ENCODE measurements at places on chromosomes 12 and 14.

DNA sequence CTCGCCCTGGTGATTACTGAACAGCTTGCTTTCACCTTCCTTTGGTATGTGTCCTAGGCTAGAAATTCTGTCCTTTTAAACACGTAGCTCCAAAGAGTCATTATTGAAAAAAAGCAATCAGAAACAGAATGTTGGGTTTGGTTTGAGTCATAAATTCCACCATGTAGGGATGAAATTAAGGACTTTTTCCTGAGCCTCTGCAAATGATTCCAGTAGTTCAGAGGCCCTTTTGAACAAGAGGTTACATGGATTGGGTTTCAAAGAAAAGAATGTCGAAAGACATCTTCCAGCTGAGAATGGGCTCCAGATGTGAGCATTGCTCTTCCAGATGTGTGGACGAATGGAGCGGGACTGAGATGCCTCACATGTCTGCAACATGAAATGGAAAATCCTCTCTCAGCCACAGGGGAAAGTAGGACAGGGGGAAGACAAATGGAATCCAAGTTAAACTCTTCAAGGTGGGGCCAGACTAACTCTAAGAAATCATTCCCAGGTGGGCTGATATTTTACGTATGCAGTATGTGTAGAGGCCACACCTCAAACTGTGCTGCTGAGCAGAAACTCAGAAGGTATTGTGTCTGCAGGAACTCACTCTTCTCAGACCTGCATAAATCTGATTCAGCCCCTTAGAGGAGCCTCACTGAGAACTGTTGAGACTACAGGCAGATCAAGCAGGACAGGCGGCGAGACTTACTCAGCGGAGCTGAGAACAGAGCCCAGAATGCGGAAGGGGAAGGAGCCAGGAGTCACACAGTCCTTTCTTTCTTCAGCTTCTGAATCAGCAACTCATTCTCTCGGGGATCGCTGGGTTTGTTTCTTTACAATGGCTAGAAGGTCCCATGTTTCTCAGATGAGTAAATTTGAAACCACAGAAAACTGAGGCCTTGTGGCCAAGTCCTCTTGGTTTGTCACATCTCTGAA, 23.3 kb upstream of the EMP1 start:
- no peak for DNase-seq

- DNase-seq: no peak
Measured at GRCh38 chr14:33764876-33765650, 185.8 kb downstream of the EGLN3 start.

DNA sequence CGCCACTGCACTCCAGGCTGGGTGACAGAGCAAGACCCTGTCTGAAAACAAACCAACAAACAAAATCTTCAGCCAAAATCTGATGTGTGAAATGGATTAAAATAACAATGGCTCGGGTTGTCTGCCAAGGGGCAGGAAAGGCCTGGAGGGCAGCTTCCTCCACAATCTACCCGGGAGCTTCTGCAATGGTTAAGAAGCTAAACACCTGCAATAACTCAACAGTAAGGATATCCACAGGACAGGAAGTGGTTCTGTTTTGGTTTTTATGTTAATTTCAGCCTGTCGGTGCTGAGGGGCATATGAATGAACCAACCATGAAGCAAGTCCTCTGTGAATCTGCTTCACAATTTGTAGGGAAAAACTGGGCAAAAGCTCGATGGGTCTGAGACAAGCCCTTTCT, 34.4 kb downstream of the RAD52 start:
- DNase-seq: no peak

- DNase-seq: no peak
Measured at GRCh38 chr14:69705706-69706105, 61.2 kb upstream of the SRSF5 start.

- no peak for DNase-seq
Measured at GRCh38 chr12:20283482-20283881, 84.9 kb upstream of the PDE3A start.

DNA sequence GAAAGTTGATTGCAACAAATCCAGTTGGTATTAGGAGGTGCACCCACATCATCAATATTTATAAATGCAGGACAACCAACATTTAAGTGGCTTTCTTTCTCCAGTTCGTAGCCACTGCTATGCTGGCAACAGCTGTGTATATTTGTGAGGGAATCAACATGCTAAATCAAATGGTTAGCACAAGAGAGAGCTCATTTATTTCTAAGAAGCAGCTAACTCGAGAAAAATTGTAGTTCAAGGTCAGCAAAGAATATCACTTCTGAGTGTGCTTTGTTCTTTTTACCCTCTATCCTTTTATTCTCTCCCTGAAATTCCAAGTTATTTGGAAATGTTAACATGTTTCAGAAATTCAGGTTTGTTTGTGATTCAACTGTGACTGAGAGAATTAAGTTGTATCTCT, 137.3 kb downstream of the NAV3 start:
- DNase-seq: no peak

DNA sequence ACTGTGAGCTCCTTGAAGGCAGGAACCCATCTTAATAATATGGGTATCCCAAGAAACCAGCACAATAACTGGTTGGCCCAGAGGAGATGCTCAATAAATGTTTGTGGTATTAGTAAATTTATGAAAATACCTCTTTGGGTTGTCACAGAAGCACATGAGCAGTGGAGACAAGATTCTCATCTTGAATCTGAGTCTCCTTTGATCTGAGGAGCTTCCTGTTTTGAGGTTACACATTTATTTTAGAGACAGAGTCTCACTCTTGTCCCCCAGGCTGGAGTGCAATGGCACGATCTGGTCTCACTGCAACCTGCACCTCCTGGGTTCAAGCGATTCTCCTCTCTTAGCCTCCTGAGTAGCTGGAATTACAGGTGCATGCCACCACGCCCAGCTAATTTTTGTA, 247.4 kb downstream of the NRXN3 start:
- DNase-seq: no peak

- no peak for DNase-seq
Measured at GRCh38 chr14:64196814-64197411, 97.3 kb downstream of the ESR2 start.

DNA sequence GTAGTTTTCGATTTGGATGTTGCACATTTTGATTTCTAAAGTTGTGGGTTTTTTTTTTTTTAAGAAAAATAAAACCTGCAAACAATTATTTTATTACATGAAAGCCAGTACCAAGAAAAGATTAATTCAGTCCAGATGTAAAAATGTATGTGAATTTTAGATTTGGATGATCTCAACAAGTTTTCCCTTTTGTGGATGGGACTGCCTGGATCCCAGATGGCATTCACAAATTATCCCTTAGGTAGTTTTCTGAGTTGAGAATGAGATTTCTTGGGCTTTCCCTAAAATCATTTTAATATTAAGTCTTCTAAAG, 2.8 kb downstream of the FRMD6 start:
- no peak for DNase-seq

All from stimulated activated CD4-positive, alpha-beta T cell treated with anti-CD3 and anti-CD28 coated beads, TNF-alpha, amount 100 ng/mL, for 4 hours (primary cell).